Brain (organoid and tissue), 16 donors: ENCODE measurements at places on chromosomes 1 and 21. TPM values are rescaled to one million over a fixed set of nuclear protein-coding genes. Genes with fewer than 3 reads are reported as not detected.

Gene TRABD2B
- polyA plus RNA-seq = 0.17 TPM

Gene CHIA
- polyA plus RNA-seq = not detected

Gene ZFP69B
- 7.4 TPM for polyA plus RNA-seq

Gene ST3GAL3
- polyA plus RNA-seq = 38.6 TPM

Gene DMBX1
- not detected for polyA plus RNA-seq

Gene TARS2
- 32.2 TPM for polyA plus RNA-seq

Gene C1orf141
- not detected for polyA plus RNA-seq

Gene GBP5
- 0.17 TPM for polyA plus RNA-seq

Gene PHLDA3
- polyA plus RNA-seq = 29.9 TPM

Gene PLEKHN1
- not detected for polyA plus RNA-seq

Gene TMEM52
- polyA plus RNA-seq = 6.5 TPM

Gene SELP
- polyA plus RNA-seq = 0.29 TPM

Gene U2AF1
- polyA plus RNA-seq = 86.6 TPM
